HFF-Myc (cell line): ENCODE measurements at places on chromosomes 3 and 15.
A peak's percentile ranks its signal among the peaks of the same experiment; 100 is the strongest.

DNA sequence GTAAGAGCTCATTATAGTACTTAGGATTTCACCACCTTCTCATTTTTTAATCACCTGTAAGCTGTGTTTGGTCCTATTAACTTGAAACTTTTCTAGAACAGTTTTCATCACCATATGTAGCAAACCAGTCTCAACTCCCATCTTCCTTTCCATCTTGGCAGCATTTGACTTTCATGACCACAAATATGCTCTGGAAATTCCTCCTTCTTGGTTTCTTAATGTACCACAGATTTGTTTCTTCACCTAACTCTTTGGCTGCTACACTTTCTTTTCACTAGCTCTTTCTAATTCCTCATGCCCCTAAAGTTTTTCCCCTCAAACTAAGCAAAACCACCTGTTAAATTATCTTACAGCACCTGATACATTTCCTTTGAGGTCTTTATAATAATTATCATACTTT is 13.2 kb upstream of the NMB start:
- DNase-seq = no peak

DNA sequence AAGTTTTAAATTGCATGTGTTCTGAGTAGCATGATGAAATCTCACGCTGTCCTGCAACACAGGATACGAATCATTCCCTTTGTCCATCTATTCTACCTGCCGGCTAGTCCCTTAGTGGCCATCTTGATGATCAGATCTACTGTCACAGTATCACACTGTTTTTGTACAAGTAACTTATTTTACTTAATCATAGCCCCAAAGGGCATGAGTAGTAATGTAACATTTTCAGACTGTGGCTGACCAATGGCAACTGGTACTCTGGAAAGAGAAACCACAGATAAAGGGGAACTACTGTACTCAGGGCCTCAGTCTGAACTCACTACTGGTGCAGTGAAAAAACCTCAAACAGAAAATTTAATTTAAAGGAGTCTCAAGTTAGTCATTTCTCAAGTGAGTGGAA is 127.3 kb upstream of the MRPL3 start:
- DNase-seq = peak; percentile 3

GRCh38 chr3:34889641-34890040 is 749.7 kb upstream of the ARPP21 start:
- no peak for DNase-seq

GRCh38 chr3:194449913-194450312 is 36.9 kb downstream of the ATP13A3 start:
- no peak for DNase-seq

DNA sequence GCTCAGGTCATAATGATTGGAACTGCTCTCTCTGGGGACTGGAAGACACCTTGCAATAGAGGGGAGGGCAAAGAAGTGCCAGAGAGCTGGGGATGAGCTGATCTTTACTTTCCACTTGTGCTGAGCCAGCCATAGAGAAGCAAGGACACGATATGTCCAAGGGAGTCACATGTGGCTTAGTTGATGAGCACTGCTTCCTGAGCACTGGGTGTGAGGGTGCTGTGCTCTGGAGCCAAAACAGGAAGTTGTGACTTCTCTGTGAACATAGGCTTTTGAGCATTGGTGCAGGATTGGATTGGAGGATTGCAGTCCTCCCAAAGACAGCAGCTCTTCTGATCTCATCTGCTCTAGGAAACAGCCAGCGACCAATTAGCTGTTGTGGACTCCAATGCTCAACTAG is 6.7 kb downstream of the PARP14 start:
- DNase-seq = no peak

DNA sequence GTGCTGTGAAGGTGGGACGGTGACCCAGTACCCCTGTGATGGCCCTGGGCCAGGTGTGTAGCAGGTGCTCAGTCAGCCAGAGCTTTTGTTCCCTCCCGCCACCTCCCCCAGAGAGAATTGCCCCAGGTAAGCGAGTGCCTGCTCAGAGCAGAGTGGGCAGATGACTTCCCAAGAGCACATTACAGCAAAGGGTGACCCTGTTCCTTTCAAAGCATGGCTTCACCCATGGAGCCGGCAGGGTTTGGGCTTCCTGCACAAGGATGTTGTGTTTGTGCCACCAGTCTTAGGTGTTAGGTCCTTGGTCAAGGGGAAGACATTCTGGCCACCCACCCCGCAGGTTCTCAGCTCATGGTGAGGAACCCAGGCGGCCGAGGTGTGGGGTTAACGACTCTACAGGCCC is 30.7 kb downstream of the SLC6A6 start:
- DNase-seq = no peak

GRCh38 chr3:26997226-26997625 is 372.0 kb downstream of the NEK10 start:
- no peak for DNase-seq

DNA sequence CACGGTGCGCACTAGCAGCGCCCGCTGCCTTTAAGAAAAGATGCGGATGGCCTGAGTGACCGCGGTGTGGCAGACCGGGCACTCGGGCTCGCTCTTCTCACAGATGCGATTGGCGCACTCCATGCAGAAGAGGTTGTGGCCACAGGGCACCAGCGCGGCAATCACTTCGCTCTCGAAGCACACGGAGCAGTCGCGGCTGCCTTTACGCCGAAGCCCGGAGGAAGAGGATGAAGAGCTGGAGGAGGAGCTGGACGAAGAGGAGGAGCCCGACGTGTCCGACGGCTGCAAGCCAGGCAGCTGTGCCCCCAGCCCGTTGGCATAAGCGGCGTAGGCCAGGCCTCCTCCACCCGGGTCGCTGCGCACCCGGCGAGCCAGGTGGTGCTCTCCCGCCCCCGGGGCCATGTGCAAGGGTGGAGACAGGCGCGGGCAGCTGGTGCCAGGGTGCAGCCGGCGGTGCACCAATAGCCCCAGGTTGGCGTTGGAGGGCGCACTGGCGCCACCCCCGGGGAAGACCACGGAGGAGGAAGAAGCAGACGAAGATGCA is 2.6 kb downstream of the MEX3B start:
- DNase-seq = no peak

DNA sequence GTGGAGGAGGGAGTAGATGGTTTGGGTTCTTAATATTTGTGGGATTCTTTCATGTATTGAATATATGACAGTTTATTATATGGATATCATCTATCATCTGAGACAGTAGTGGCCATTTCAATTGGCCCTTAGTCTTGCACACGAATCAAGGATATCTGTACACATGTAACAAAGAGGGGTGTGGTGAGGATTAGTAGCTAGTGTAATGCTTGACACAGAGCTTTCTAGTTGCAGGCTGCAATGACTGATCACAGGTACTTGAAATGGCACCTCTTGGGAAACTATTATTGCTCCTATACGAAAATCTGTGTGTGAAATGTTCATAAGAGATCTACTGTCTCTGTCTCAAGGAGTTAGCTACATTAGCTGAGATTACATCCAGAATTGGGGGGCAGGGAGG is 12.8 kb downstream of the TM4SF1 start:
- DNase-seq = no peak

DNA sequence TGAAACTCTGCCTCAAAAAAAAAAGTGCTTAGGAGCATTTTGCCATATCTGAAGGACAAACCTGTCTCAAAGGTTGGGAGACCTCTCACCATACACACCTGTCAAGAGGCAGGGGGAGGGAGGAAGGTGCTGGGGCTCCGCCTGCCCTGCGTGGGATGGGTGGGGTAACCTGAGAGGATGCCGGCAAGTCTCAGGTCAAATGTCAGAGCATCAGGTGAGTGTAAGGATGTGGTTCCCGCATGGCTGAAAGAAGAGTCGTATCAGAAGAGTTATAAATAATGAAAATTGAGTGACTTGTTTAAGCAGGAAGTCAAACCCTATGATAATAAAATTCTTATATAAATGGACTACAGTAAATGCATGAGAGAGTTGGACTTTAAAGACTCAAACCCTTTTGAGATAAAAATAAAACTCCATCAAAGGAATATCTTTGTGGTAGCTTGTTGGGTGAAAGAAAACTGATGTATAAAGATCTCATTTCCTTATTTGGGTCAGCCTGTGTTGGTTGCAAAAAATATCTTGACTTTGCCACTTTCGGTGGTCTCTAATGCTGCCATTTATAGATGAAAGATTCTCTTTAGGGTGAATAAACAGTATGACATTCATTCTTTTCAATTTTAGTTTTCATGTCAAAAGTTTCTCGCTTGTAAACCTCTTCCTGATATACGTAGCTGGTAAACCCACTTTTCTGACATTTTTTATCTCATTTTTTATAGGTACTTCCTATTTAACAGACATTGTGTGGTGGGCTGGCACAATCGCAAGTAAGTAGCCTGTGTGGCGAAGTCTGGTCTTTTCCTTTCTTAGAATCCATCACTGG is 23.8 kb downstream of the NIPA1 start:
- no peak for DNase-seq

GRCh38 chr15:34914317-34914716 is 55.2 kb downstream of the AQR start:
- no peak for DNase-seq

- no peak for DNase-seq
These were observed 59.9 kb downstream of the FOXP1 start for GRCh38 chr3:71523628-71524027.

DNA sequence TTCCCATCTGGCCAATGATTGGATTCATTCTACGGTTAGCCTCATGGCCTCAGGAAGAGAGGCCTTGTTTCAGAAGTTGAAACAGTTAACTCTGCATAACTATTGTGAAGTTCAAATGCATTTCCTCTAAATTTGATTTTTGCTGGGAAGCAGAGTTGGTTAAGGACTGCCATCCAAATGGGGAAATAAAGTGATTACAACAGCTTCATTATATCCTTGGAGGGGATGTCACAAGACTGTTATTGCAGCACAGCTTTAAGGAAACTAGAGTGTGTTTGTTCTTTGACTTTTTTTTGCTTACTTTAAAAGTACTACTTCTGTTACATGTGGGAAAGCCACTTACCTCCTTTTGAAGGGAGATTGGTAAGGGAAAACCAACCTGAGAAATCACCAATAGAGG is 164.8 kb downstream of the AKAP13 start:
- DNase-seq = no peak

DNA sequence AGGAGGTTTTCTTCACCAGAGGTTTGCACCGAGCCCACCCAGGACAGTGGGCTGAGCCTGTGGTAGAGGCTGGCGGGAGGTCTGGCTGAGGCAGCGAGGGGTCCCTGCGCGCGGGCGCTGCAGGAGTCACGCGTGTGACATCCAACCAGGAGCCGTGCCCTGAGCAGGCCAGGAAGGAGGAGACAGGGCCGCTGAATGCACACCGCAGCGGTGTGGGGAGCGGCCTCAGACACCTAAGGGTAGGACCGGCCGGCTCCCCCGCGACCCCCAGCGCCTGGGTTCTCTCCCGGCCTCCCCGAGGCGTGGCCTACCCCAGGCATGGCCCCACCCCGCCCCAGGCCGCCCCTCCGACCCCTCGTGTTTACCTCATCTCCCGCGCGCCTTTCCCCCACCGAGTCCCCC is 412 bp downstream of the SLC41A3 start:
- DNase-seq = no peak

DNA sequence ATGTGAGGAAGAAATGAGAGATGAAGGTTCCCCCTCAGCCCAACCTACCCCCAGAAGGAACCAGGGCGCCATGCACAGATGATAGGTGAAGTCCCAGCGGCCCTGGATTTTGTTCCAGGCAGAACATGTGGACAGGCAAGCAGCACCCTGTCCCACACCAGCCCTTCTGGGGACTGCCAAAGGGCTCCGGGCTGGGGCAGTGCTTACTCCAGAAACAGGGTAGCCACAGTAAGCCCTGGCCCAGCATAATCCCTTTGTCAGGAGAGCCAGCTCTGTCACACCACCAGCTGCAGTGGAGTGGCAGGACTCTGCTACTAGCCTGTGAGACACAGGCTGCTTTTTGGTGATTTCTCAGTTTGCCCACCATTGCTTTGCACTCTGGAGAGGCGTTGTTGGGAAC is 6.3 kb downstream of the FBXL22 start:
- DNase-seq = no peak

DNA sequence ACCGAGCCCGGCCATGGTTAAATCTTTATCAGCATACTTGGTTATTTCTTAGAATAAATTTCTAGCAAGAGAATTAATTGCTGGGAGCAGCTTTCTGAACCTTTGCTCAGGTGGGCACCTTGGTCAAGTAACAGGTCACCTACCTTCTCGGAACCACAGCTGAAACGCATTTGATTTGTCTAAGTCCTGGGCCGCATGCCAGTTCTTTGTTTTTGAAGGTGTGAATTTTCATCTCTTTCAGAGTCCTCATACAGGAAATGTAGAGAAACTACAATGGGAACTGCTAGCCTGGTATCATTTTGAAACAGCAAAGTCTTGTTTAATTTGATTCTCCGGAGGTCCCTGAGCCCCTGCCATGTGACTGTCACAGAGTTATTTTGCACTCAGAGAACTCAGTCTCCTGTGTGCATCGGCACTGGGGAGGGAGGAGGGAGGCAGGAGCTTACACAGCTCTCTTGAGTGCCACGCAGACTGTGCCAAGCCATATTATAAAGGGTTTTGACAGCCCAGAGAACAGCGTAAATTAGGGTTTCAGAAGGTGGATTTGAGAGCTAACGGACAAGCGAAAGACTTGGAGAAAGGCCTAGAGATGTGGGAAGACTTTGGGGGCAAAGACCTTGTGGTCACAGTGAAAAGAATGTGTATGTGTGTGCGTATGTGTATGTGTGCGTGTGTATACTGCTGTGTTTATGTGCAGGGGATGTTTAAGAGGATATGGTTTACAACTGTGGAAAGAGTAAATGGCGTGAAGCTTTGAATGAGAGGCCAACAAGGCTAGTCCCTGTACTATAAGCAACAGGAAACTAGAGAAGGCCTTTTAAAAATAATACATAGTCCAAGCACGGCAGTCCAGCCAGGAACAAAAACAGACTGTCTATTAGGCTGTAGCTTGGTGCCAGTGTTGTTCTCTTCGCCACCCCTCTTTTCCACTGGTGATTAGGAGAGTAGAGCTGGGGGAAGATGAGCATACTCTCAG is 61.8 kb upstream of the ATP13A3 start:
- DNase-seq = no peak

DNA sequence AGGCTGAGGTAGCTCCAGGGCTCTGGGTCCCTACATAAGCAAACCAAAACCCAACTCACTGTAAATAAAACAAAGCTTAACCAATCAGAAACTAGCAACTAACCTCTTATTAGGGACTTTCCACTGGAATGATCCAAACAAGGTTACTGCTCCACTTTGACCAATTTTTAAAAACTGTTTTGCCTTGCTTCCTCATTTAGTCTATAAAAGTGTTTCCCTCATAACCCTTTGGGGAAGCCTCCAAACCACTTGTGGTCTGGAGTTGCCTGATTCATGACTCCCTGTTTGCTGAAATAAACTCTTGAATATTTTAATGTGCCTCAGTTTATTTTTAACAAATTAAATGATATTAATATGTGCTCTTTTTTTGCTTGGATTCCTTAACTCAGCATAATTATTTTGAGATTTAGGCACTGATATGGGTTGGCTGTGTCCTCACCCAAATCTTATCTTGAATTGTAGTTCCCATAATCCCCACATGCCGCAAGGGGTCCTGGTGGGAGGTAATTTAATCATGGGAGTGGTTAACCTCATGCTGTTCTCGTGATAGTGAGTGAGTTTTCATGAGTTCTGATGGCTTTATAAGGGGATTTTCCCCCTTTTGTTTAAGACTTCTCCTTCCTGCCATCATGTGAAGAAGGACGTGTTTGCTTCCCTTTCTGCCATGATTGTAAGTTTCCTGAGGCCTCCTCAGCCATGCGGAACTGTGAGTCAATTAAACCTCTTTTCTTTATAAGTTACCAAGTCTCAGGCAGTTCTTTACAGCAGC is 90.6 kb downstream of the CD200R1L start:
- DNase-seq = no peak

GRCh38 chr3:127938800-127939199 is 23.8 kb downstream of the KBTBD12 start:
- DNase-seq = no peak
